Activated CD8-positive, alpha-beta memory T cell treated with anti-CD3 and anti-CD28 coated beads for 1 hour (primary cell): ENCODE measurements at places on chromosomes 12 and 14.

- no peak for DNase-seq
These were observed 158.9 kb downstream of the RIMBP2 start for GRCh38 chr12:130557201-130557600.

DNA sequence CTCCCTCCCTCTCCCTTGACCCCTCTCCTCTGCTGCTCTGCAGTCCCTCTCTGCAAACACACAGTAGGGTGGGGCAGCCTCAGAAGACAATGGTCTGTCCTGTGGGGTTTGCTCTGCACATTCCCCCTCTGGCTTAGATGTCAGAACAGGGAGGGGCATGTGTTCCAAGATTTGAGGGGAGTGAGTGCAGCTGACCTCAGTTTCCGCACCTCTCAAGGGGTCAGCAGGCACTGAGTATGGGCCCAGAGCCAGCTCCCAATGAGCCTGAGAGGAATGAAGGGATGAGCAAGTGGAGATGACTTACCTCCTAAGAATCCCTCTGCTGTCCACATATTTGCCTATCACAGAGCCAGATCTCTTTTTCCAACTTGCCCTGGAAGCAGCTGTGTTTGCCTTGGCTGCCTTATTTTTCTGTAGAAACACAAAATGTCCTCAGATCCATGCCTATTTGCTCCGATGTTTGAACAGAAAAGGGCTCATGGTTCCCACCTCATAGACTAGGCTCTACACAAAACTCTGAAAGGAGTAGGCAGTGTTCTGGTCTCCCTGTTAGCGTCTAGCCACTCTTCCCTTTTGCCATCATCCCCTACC is 111.4 kb downstream of the CRACR2A start:
- no peak for DNase-seq

GRCh38 chr12:103955811-103956508 is 9.7 kb upstream of the TDG start:
- DNase-seq = no peak

- DNase-seq = no peak
These were observed 6.7 kb upstream of the CD163L1 start for GRCh38 chr12:7450667-7451066.

- DNase-seq = no peak
These were observed 100.5 kb upstream of the TMCC3 start for GRCh38 chr12:94750864-94751263.
